Right hindlimb (tissue), 1 donor: ENCODE measurements at places on chromosomes 5 and 9.

DNA sequence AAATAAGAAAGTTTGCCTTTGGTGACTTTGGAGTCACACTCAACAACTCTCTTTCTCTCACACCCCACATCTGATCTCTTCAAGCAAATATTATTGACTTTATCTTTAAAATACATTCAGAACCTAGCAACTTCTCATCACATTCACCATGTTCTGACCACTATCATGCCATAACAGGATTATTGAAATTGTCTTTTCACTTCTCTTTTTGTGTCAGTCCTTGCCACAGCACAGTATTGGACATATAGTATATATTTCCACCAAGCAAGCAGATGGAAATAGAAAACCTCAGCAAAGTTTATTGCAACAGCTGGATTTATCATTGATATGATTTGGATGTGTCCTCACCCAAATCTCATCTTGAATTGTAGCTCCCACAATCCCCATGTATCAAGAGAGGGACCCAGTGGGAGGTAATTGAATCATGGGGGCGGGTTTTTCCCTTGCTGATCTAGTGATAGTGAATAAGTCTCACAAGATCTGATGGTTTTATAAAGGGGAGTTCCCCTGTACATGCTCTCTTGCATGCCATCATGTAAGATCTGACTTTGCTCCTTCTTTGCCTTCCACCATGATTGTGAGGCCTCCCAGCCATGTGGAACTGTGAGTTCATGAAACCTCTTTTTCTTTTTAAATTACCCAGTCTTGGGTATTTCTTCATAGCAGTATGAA is 26.9 kb upstream of the ITGA1 start:
- no peak for DNase-seq

DNA sequence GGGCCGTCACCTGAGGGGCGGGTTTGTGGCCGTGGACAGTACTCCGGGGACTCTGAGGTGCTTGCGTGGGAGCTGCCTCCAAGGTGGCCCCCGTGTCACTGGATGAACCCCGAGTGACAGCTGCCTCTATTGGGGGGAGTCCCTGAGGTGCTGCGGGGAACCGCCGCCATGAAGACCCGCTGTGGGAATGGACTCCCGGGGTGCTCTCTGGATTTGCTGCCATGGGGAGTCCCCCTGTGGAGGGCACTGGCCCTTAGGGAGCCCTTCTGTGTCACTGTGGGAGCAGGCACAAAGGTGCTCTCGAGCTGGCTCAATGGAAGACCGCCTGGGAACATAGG is 100.2 kb upstream of the CCL21 start:
- no peak for DNase-seq

- DNase-seq, result peak; percentile 35
Observed at GRCh38 chr5:38725371-38725865, 120.4 kb upstream of the OSMR start.

DNA sequence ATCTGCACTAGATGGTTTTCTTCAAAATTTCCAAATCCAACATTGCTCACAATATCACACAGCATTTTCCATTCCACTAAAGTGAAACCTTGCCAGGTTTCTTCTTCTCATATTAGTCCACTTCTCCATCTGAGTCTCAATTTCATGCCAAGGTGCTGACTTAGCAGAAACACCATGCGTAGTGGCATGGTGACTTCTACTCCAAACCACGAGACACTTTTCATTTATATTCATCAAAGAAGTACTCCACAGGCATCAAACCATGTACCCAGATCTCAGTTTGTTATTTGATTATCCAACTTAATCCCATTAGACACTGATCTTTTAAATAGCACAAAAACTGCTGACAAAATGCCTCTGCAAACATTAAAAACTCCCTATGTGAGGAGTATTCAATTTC is 233.4 kb upstream of the ITGA1 start:
- no peak for DNase-seq

DNA sequence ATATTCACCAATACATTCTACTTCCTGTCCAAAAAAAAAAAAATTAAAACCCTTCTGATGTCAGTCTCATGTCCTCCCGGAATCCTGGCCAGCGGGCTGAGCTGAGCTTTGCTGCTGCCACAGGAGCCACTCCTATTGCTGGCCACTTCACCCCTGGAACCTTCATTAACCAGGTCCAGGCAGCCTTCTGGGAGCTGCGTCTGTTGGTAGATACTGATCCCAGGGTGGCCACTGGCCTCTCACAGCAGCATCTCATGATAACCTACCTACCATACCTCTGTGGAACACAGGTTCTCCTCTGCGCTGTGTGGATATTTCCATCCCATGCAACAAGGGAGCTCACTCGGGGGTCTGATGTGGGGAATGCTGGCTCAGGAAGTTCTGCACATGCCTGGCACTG is 21.0 kb upstream of the NPM1 start:
- DNase-seq, result no peak
